ENCODE measurements at places on chromosomes 7 and 10.

- no peak for DNase-seq
Measured at GRCh38 chr7:95883217-95883616, 110.9 kb downstream of the DYNC1I1 start.

DNA sequence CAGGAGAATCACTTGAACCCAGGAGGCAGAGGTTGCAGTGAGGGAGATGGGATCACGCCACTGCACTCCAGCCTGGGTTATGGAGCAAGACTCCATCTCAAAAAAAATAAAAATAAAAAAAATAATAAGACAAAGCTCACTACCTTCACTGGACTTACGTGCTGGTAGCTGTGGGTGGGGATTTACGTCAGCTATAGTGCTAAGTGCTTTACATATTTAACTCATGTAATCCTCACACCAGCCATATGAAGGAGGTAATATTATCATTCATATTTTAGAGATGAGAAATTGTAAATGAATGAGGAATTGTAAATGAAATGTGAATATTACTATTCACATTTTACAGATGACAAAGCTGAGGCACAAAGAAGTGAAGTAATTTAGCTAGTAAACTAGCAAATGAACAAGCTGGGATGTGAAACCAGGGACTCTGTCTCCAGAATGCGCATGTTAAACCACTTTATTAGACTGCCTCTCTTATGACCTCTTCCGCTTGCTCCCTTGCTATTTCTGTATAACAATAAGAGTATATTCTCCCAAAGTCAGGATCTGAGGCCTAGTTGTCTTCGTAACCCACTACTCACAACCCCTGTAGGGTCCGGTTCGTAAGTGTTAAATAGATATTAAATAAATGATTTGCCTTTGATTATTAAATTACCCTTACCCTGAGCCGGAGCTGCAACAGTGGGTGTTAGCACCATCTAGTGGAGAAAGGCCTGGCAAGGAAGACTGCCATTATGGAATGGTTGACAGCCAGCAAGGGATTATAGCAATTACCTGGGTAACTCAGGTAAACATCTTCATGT is 70.2 kb downstream of the HTR7 start:
- DNase-seq: no peak

DNA sequence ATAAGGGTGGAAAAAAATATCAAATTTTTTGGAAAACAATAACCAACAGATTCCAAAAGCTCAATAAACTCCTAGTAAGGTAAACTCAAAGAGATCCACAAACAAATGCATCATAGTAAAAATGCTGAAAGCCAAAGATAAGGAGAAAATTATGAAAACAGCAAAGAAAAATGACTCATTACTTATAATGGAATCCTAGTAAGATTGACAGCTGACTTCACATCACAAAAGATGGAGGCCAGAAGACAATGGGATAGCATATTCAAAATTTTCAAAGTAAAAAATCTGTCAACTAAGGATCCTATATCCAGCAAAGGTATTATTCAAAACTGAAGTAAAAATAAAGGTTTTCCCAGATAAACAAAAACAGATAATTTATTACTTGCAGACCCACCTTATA is 183.4 kb upstream of the VIPR2 start:
- DNase-seq: no peak

DNA sequence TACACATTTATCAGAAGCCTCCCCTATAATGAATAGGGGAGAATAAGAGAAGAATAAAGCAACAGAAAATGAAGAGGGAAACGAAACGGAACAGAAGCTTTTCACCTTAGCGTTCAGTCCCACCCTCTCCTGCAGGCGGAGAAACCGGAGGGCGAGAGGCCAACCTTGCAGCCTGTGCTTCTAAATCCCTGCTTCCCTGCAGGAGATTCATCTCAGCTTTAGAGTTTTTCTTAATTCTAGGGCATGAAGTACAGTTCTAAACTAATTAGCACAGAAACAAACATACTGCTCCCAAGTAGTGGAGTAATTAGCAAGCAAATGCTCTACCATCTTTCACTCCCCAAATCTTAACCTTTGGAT is 107.2 kb downstream of the CUBN start:
- no peak for DNase-seq

DNA sequence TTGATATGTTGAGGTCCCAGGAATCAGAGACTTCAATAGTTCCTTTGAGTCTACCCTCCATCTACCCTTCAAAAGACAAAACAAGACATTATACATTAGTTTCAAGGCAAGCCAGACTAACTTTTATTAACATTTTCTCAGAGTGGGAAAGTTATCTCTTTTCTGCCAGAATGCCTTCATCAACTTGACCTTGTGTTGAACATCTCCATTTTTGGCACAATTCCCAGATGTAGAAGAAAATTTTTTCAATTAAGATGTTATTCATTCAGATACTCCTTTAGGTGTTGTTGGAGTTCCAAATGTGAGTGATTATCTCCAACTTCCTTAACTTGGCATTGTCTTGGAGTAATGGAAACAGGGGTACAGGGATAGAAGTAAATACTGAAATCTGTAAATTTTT is 59.1 kb downstream of the NRF1 start:
- DNase-seq: no peak

- DNase-seq: no peak
Measured at GRCh38 chr7:72539702-72540101, 127.6 kb upstream of the CALN1 start.

DNA sequence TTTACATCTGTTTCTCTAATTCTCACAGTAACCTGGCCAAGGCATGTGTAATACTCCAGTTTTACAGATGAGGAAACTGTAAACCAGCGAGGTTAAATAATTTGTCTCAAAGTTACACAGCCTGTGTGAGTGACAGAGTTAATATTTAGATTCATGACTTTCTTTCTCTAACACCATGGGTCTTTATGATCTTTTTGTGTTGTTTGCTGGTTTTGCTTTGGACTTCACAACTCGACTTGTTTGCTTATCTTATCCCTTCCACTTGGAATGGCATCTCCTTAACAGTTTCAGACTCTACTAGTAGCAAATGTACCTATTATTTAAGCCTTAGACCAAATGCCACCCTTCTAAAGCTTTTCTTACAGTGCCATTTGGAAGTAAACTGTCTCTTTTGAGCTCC is 34.4 kb downstream of the MXI1 start:
- no peak for DNase-seq

DNA sequence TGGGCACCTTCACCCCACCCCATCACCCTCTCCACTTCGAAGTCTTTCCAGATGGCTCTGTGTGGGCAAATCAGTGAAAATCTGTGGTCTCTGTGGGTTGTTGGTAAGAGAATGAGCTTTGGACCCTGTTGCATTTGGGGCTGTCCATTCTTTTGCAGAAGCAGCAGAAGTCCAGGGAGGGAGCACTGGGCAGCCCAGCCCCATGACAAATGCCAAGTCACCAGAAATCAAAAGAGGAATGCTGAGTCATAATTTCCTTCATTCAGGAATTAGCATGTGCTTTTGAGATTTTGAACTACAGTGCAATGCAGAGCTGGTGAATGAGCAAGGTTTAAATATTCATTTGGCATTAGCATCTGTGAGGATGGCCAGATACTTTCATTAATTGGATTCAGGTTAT is 556.2 kb downstream of the LRMDA start:
- DNase-seq: no peak

DNA sequence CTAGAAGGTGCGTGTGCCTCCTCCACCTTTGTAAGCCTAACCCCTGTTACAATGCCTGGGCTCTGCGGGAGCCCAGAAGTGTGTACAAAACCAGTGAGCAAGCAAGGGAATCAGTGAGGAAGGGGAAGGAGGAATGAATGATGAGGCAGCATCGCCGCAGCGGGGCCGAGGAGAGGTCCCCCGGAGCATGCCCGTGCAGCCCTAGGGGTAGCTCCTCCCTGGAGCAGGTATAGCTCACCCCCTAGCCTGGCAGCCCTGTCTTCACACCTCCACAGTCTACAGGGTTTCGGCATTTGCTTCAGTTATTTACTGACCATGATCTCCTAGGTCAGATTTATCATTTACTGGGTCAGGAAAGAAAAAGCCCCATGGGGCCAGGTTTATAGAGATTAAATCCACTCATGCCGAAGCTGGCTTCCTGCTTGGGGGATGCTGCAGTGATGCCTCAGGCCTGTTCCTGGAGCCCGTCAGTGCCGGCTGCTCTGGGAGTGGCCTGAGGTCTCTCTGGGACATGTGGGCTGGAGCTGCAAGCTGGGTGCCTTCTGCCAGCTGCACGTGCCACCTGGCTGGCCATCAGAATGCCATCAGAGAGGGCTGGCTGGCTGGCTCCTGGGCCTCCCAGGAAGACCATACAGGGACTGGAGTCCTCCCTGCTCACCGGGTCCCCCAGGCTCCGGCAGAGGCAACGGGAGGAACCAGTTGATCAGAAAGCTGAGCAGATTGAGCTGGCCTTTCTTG is 138.9 kb downstream of the GRK5 start:
- DNase-seq: no peak

GRCh38 chr10:17847585-17848296 is 38.6 kb downstream of the MRC1 start:
- DNase-seq: no peak

DNA sequence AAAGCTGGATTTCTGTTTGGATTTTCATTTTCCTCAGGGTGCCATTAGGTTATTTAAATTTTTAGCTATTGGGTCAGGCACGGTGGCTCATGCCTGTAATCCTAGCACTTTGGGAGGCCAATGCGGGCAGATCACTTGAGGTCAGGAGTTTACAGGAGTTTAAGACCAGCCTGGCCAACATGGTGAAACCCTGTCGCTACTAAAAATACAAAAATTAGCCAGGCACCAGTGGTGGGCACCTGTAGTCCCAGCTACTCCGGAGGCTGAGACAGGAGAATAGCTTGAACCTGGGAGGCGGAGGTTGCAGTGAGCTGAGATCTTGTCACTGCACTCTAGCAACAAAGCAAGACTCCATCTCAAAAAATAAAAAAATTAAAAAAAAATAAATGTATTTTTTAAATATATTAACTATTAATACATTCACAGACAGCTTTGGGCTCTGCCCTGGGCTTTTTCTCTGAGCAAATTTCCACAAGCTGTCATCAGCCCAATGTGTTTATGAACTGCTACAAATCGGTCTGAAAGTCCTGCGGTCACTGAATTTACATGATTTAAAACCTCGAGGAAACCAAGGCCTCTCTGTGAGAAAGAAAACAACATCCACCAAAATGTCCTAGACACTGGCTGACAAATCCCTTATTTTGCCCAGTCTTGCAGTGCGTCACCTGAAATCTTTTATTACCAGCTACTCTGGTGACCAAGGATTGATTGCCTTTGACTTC is 19.2 kb upstream of the PLEKHS1 start:
- no peak for DNase-seq

GRCh38 chr10:486666-487322 is 202.7 kb downstream of the DIP2C start:
- no peak for DNase-seq

GRCh38 chr7:40804477-40805215 is 669.8 kb downstream of the SUGCT start:
- DNase-seq: no peak

DNA sequence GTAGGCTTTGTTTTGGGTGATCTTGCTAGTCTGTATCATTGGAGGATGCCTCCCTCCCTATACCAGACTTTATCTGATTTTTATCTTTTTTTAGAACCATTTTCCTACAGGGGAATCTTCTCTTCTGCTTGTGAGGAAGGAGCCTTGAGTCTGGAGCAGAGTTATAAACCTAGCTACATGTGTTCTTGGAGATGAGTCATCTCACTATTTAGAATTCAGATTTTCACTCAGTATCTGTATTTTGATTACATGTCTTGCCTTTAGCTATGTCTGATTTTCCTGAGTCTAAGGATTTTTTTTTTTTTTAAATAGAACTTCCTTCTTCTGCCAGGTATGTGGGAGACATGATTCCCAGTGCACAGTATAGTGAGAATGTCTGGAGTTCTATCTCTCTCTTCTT is 211.6 kb upstream of the MBL2 start:
- DNase-seq: no peak

GRCh38 chr10:109765838-109766237 is 157.5 kb downstream of the XPNPEP1 start:
- DNase-seq: no peak

GRCh38 chr10:110813743-110814472 is 57.8 kb upstream of the PDCD4 start:
- DNase-seq: no peak

DNA sequence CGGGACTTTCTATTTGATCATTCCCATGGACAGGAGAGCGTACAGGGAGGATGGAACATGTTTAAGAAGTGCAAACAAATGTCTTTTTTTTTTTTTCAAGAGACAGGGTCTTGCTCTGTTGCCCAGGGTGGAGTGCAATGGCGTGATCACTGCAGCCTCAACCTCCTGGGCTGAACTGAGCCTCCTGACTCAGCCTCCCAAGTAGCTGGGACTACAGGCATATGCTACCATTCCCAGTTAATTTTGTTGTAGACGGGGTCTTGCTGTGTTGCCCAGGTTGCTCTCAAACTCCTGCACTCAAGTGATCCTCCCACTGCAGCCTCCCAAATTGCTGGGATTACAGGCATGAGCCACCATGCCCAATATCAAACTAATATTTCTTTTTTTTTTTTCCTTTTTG is 40.5 kb downstream of the SPDYE5 start:
- no peak for DNase-seq

- no peak for DNase-seq
Measured at GRCh38 chr7:150919160-150919559, 59.0 kb downstream of the KCNH2 start.

- no peak for DNase-seq
Measured at GRCh38 chr10:124064676-124065075, 28.7 kb downstream of the CHST15 start.

GRCh38 chr7:75691793-75692543 is 46.8 kb downstream of the HIP1 start:
- no peak for DNase-seq

DNA sequence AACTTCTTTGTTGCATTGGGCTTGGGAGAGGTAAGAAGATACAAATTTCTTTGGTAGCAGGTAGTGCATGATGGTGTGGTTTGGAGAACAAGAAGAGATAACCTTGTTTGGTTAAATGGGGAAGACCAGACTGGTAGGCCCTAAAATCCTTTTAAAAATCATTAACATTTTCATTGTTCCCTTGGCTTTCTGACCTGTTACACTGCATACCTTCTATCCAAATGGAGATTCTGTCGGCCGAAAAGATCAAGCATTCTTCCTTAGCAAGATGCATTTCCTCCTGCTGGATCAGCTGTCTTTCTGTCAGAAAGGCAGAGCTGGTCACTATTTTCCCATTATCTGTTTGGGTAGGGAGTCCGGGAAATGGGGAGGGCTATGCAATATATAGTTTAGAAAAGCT is 33.7 kb downstream of the AGK start:
- DNase-seq: no peak

- no peak for DNase-seq
Measured at GRCh38 chr10:95264227-95265051, 26.4 kb downstream of the PDLIM1 start.

- DNase-seq: no peak
Measured at GRCh38 chr7:113159746-113160339, 41.5 kb upstream of the SMIM30 start.

DNA sequence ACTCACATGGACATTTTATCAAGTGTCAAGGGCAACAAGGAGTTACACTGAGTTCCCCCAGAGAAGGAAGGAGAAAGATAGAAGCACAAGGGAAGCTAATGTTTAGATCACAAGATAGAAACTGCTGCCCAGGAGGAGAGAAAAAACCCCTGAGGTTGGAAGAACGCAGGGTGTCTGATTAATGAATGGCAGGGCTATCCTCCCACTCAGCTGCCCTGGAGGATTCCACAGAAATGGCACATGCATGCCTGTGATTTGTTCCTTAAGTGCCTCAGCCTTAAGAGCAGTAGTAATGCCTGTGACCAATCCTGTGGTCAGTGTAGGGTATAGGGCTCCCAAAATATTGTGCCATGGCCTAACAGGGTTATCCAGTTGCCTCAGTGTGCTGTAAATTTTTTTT is 20.2 kb downstream of the DNAJB9 start:
- no peak for DNase-seq

Data from stimulated activated naive CD4-positive, alpha-beta T cell treated with Interleukin-2 at 50 U/mL for 16 hours (primary cell).